ENCODE measurements at places on chromosomes 2 and 18. TPM values are rescaled to one million over a fixed set of nuclear protein-coding genes. Genes with fewer than 3 reads are reported as not detected.

- DNase-seq, result peak; percentile 62
- H3K36me3 ChIP-seq, result no peaks in the 10 kb centered on the region
- no peak overlapping the region for H3K4me3 ChIP-seq
- no peaks in the 10 kb centered on the region for H3K27me3 ChIP-seq
Observed at GRCh38 chr2:229226382-229226781, 44.7 kb downstream of the PID1 start.

GRCh38 chr2:46351750-46352138 lies 54.5 kb downstream of the EPAS1 start:
- peaks cover 30% of the 10 kb centered on the region for H3K4me1 ChIP-seq
- H3K27me3 ChIP-seq, result no peaks in the 10 kb centered on the region
- H3K27ac ChIP-seq, result peak overlapping the region; percentile 70
- no peak overlapping the region for H3K4me3 ChIP-seq
- H3K36me3 ChIP-seq, result no peaks in the 10 kb centered on the region
- no peak for DNase-seq

Gene ZNF804A
- polyA plus RNA-seq, result not detected

- no peak for DNase-seq
- H3K4me1 ChIP-seq, result no peaks in the 10 kb centered on the region
- no peak overlapping the region for H3K27ac ChIP-seq
- no peak overlapping the region for H3K4me3 ChIP-seq
- H3K27me3 ChIP-seq, result no peaks in the 10 kb centered on the region
Observed at GRCh38 chr2:134594399-134594798, 124.4 kb downstream of the TMEM163 start.

GRCh38 chr18:62555135-62555534 lies 32.3 kb downstream of the ZCCHC2 start:
- no peak overlapping the region for H3K4me3 ChIP-seq
- DNase-seq, result no peak
- no peak overlapping the region for H3K27ac ChIP-seq
- H3K4me1 ChIP-seq, result no peaks in the 10 kb centered on the region

- H3K4me1 ChIP-seq, result no peaks in the 10 kb centered on the region
- H3K27me3 ChIP-seq, result no peaks in the 10 kb centered on the region
- peak; percentile 63 for DNase-seq
- no peak overlapping the region for H3K4me3 ChIP-seq
- H3K36me3 ChIP-seq, result no peaks in the 10 kb centered on the region
- no peak overlapping the region for H3K27ac ChIP-seq
Observed at GRCh38 chr2:211455216-211455841, 898.9 kb downstream of the CPS1 start.

GRCh38 chr2:74399785-74400184 lies 19.7 kb upstream of the DCTN1 start:
- H3K4me1 ChIP-seq, result no peaks in the 10 kb centered on the region
- H3K27me3 ChIP-seq, result no peaks in the 10 kb centered on the region
- H3K27ac ChIP-seq, result no peak overlapping the region
- no peak for DNase-seq

DNA sequence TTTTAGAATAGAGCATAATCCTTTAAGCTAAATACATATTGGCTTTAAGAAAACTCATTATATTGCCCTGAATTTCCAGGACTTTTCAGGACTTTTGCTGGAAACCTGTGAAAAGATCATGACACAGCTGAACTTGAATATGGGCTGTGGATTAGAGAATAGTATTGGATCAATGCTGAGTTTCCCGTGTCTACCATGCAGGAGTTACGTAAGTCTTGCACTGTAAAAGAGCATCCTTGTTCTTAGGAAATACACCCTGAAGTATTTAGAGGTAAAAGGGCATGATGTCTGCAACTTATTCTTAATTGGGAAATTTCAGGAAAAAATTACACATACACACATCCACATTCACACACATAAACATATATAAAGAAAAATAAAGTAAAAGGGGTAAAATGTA lies 82.1 kb downstream of the ZFP36L2 start:
- H3K4me1 ChIP-seq, result peaks cover 6% of the 10 kb centered on the region
- no peaks in the 10 kb centered on the region for H3K27me3 ChIP-seq
- H3K36me3 ChIP-seq, result no peaks in the 10 kb centered on the region
- no peak overlapping the region for H3K4me3 ChIP-seq

Gene POTEF
- 10.3 TPM for polyA plus RNA-seq

- H3K4me3 ChIP-seq, result no peak overlapping the region
- H3K36me3 ChIP-seq, result no peaks in the 10 kb centered on the region
- no peak overlapping the region for H3K27ac ChIP-seq
- H3K4me1 ChIP-seq, result no peaks in the 10 kb centered on the region
Observed at GRCh38 chr2:150409196-150409595, 78.3 kb downstream of the RND3 start.

Gene TMEM163
- 24.0 TPM for polyA plus RNA-seq

DNA sequence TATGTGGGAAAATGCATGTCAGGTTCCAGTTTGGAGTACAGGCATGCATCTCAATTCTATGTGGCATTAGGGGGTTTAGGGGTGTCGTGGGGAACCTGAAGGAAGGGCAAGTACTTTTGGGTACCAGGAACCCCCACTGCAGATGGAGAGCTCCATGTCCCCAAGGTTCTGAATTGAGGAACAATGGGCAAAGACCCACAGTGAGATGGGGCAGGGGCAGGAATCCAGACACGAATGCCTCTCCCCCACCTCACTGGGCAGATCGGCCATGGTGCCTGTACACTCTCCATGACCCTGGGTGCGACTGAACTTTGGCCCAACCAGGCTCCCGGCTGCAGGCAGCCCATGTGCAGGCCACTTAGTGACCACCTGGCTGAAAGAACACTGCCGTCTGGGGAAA lies 209.3 kb downstream of the HAUS1 start:
- DNase-seq, result no peak
- no peaks in the 10 kb centered on the region for H3K27me3 ChIP-seq
- no peak overlapping the region for H3K4me3 ChIP-seq

Gene VIT
- polyA plus RNA-seq, result 7.2 TPM

All from testis (tissue), 5 donors.